ENCODE measurements at places on chromosomes 11 and 22.

DNA sequence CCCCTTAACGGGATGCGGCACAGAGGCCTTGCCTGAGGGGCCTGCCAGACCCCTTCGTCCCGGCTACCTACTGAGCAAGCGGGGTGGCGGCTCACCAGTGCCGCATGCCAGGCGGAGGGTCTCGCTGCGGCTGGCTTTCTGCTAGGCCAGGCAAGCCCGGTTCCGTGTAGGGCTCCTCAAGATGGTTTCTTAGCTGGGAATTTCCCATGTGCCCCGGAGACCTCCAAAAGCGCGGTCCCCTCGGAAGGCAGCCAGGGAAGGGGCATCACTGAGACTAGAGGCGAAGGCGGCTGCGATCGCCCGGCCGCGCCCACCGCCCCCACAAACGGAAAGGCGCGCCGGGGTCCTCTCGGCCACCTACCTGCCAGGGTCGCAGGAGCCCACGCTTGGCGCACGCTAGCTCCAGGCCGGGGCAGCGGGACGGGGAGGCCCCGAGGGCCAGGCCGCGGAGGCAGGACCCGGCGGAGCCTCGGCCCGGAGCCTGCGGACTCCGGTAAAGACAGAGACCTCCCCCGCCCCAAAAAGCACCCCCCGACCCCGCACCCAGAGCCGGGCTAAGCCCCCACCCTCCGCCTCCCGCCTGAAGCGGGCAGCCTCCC lies 23.8 kb downstream of the MICAL3 start:
- DNase-seq = peak; percentile 19

DNA sequence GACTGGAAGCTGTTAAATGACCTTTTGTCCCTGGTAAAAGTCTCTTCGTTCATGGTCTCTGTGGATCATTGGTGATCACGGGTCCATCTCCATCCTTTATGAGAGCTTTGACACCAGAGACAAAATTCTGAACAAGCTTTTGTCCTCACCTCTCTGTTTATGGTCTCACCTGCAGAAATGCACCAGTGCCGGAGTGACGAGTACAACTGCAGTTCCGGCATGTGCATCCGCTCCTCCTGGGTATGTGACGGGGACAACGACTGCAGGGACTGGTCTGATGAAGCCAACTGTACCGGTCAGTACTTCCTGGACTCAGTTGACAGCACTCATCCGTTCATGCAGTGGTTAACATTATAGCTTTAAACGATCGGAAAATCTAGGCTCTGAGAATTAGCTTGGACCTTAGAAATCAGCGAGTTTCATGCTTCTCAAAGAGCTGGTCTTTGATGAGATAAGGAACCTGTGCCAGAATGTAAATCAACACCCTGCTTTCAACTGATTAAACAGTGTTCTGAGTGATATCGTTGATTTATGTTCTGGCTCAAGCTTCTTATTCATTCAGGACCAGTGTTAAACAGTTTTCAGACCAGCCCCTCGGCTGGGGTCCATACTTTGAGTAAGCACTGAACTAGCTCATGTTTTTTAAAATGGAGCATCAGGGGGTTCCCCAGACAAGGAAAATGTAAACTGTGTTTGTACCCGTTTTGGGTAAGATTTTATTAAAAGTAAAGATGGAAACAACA lies 124.5 kb upstream of the SORL1-AS1 start:
- no peak for DNase-seq

- DNase-seq = no peak
These were observed 10.4 kb downstream of the CCKBR start for GRCh38 chr11:6269994-6270393.

DNA sequence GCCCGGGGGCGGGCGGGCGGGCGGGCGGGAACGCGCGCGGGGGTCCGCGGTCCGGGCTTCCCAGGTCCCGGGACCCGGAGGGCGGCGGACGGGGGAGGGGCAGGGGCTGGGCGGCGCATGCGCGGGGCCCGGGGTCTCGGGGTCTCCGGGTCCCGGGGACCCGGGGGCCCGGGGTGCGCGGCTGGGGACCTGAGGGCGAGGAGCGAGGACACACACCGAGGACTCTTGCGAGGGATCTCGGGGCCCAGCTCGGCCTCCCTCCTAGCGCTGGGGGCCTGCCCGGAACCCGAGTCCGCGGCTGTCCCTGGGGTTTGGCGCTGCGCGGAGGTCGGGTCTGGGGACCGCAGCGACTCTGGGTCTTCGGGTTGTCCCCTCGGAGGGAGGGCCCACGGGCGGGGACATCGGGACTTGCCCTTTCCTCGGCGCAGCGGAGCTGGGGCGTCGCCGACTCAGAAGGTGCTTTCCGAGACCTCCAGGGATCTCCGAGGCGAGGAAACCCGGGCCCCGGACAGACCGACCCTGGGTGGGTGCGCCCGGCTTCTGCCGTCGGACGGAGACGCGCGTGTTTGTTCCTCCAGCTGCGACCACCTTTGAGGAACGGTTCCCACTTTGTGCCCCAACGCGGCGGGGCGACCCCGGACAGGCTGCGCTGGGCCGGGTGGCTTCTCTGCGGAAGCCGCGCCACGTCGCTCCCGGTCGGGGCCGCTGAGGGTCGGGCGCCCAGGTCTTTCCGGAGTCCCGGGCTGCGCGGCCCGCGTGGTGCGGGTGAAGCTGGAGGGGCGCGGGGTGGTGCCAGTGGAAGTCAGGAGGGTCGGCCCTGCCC lies 540 bp downstream of the PPARA start:
- peak; percentile 65 for DNase-seq

- no peak for DNase-seq
These were observed 158.5 kb upstream of the GRK3 start for GRCh38 chr22:25405841-25406509.

DNA sequence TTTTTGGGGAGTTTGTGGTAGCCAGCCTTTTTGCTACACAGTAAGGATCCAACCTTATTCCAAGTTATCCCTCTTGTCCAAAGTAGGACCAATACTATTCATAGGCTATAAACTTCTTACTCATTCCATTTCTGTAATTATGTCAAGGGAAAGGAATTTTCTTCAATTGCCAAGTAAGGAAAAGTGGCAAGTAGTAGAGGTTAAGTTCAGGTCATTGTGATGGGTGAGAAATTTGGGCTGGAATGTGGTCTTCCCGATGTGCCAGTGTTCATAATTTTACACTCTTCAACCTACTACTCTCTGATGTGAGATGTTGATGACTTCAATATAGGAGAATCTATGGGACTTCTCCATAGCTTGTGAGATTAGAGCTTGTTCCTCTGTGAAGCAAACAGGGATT lies 648.8 kb downstream of the METTL15 start:
- DNase-seq = no peak

DNA sequence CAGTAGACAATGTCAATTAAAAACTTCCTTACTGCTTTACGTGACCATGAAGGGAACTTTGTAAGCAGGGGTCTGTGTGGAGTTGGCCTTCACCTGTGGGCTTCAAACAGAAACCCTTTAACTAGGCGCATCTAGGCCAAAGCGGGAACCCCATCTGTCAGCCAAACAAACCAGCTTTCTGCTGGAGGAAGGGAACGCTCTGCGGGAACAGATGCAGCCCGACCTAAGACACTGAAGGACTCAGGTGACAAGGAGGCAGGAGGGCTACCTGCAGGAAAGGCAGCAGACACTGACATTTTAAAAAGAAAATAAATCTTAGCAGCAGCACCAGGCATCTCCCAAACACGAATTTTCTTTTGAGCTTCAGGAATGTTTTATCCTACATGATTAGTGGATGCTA lies 78.4 kb downstream of the CADM1 start:
- DNase-seq = no peak

GRCh38 chr22:24968066-24968561 lies 15.6 kb downstream of the KIAA1671 start:
- DNase-seq = no peak

- peak; percentile 79 for DNase-seq
These were observed 57.1 kb downstream of the PARVB start for GRCh38 chr22:44080936-44081861.

DNA sequence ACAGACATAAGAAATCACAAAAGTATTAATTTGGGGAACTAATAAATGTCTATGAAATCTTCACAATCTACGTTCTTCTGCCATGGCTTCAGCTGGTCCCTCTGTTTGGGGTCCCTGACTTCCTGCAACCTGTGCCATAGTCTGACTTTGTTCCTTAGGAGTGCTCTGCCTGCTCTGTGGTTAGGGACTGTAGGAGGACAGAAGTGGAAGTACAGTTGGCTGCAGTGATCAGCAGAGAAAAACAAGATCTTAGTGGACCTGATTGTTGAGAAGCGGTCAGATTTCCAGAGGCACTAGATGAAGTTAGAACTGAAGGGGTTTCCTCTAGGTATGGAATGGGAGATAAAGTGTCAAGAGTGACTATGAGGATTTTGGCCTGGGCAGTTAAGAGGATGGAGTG lies 80.6 kb downstream of the PPP6R3 start:
- no peak for DNase-seq

GRCh38 chr22:20084547-20085413 lies 4.7 kb downstream of the DGCR8 start:
- DNase-seq = peak; percentile 51

GRCh38 chr11:96384156-96384555 lies 5.6 kb downstream of the CCDC82 start:
- DNase-seq = no peak

DNA sequence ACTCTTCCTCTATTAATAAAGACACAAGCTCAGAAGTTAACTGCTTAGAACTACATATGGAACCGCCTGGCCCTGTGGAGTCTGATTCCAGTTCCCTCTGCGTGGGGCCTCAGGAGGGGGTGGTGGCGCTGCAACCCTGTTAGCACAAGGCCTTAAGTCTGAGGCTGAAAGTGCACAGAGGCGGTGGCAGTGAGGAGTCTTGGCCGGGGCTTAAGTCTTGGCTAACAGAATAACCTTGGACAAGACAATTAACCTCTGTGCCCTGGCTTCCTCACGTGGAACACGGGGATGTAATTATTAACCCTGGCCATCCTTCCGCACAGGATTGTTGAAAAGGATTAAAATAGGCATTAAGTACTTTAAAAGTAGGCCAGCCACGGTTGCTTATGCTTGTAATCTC lies 191.5 kb downstream of the CEP164 start:
- no peak for DNase-seq

GRCh38 chr11:35548925-35549561 lies 23.6 kb upstream of the PAMR1 start:
- no peak for DNase-seq

GRCh38 chr11:68043349-68044144 lies 4.7 kb downstream of the TCIRG1 start:
- DNase-seq = no peak

- DNase-seq = no peak
These were observed 93.3 kb downstream of the BRD1 start for GRCh38 chr22:49734390-49734789.

- no peak for DNase-seq
These were observed 22.1 kb upstream of the SYT7 start for GRCh38 chr11:61602775-61603569.

GRCh38 chr11:100855466-100856067 lies 168.5 kb downstream of the ARHGAP42 start:
- no peak for DNase-seq

GRCh38 chr11:44728491-44728910 lies 1.7 kb downstream of the TSPAN18 start:
- no peak for DNase-seq

- no peak for DNase-seq
These were observed 471.1 kb downstream of the TBC1D22A start for GRCh38 chr22:47233316-47234243.

- DNase-seq = no peak
These were observed 15.8 kb downstream of the OR8D1 start for GRCh38 chr11:124297921-124298320.

DNA sequence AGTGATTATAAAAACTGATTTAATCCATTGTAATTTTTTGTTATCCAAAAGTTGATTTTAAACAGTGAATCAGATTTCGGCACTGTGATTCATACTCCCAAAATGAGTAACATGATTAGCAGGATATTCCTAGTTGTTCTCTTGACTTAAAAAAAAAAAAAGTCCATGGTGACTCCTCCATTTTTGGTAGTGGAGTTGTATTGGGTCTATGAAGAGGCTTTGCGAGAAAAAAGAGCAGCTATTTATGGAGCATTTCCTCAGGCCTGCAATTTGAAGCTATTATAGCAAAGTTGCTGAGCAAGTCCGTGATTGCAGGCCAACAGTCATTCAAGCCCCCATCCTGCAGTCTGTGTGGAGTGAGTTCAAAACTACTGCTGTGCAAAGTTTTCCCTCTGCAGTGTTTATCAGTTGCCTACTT lies 28.8 kb downstream of the YAP1 start:
- DNase-seq = no peak

- peak; percentile 39 for DNase-seq
These were observed 333.9 kb downstream of the CADM1 start for GRCh38 chr11:115170133-115170815.

DNA sequence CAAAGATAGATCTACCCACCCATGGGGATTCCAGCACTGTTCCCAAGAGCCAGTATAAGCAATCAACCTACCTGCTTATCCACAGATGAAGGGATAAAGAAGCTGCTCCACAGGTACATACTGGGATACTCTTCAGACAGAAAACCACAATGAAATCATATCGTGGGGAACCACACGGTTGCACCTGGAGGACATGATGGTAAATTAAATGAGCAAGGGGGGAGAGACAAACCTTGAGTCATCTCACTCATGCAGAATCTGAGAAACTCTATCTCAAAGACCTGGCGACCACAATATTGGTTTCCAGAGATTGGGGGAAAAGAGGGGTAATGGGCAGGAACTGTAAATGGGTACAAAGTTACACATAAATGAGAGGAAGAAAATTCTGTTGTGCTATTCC lies 14.5 kb downstream of the RGL4 start:
- peak; percentile 51 for DNase-seq

DNA sequence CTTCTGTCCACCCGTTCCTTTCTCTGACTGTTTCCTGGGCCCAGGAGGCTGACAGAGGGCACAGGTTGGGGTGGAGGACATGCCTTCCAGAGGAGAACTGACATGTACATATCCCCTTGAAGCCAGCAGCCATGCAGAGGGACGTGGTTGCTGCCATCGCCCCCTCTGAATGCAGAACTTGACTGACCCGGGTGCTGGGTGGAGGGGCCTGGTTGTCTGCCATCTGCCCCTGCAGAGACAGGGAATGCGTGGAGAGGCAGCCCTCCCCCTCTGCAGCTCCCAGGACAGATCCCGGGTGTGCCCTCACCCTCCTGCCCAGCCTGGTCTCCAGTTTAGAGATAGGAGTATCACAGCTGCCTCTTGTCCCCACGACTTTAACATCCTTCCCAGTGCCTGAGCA lies 383.0 kb upstream of the B3GAT1 start:
- no peak for DNase-seq
